Right renal pelvis (tissue), 4 donors: ENCODE measurements at places on chromosomes 3 and 15. TPM values are rescaled to one million over a fixed set of nuclear protein-coding genes. Genes with fewer than 3 reads are reported as not detected.

GRCh38 chr3:163745204-163745603 is 1333.1 kb downstream of the SI start:
- DNase-seq, result no peak

- DNase-seq, result no peak
Measured at GRCh38 chr3:23856286-23856685, 50.5 kb downstream of the UBE2E1 start.

DNA sequence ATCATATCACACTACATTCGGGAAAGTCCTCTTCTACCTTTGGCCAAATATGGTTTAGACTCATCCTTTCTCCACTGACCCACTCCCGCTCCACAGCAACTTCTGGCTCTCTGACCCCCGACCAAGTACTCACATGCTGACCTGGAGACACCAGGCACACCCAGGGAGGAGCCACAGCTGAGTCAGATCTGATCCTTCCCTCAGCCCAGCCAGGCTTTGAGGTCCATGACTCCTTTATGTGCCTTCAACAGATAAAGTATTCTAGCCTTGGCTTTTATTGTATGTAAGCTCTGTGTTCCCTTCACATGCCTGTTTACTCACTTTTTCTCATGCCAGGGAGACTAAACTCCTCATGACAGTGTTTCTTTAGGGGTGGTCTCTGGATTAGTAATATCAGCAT is 166.9 kb upstream of the UMPS start:
- no peak for DNase-seq

Gene APBA2
- 13.9 TPM for polyA plus RNA-seq

Gene LRRK1
- 3.1 TPM for polyA plus RNA-seq
